ENCODE measurements at places on chromosomes 13 and 19.

- no peak for DNase-seq
Measured at GRCh38 chr19:44609219-44609618, 4.1 kb upstream of the IGSF23 start.

DNA sequence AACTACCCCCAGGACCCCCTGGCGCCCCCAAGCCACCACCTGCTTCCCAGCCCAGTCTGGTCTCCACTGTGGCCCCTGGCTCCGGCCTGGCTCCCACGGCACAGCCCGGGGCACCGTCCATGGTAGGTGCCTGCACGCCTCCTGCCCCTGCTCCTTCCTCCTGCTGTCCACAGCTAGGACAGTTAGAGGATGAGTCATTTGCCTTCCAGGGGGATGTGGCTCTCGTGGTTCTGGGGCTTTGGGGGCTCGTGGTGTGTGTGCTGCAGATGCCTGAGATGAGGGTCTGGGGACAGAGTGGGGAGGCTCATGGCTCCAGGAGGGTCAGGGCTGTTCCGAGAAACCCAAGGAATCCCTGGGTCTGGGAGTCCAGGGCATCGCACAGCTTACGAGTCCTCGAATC is 12.7 kb downstream of the MED25 start:
- DNase-seq: no peak

DNA sequence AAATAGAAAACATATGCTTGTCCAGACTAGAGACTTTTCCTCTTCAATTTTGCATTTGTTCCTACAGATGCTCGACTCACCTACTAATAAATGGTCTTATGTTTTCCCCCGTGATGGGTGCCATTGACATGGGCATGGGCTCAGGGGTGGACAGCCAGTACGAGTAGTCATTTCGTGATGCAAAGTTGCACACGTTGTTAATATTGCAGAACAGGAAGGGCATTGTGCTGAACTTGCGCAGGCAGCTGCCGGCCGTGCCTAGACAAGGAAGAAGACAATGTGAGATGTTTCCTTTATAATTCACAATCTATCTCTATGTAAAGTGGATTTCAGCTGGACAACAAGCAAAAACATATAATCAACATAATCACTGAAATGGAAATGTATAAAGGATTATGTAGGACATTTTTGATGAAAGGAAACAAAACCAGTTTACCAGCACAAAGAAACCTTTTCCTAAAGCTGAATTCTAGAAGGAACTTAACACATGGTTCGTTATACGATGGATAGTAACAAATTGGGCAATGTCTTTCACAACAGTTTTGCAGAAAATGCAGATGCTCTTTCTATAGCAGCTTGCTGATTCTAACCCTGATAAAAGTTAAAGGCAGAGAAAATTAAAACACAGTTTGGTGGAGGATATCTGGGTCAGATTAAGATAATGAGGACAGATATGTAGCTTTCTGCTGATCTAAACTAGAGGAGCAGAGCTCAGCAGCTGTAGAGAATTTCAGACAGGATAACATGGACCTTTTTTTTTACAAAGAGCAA is 145.7 kb downstream of the COL4A1 start:
- no peak for DNase-seq

GRCh38 chr19:11495481-11495880 is 10.2 kb downstream of the ZNF653 start:
- DNase-seq: no peak

- DNase-seq: no peak
Measured at GRCh38 chr19:41398598-41398997, 980 bp downstream of the BCKDHA start.

- DNase-seq: peak; percentile 46
Measured at GRCh38 chr19:51702103-51702824, 9.1 kb downstream of the SPACA6 start.

- no peak for DNase-seq
Measured at GRCh38 chr13:37192956-37193355, 87.5 kb upstream of the CSNK1A1L start.

DNA sequence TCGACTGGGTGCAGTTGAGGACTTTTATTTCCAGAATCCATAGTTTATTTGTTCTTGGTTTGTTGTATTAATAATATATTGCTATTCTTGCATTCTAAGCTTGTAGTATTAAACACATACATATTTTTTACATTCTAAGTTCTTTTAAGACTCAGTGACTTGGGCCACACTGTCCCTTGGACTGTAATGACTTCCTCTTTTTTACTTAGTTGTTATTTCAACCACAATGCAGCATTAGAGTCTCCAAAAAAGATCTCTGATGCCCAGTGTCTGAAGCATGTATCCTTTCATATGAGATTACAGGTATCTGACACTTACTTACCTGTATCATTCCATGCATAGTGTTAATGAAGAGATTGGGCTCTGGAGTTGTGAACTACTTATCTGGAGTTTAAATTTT is 864.9 kb upstream of the PCDH20 start:
- DNase-seq: no peak

DNA sequence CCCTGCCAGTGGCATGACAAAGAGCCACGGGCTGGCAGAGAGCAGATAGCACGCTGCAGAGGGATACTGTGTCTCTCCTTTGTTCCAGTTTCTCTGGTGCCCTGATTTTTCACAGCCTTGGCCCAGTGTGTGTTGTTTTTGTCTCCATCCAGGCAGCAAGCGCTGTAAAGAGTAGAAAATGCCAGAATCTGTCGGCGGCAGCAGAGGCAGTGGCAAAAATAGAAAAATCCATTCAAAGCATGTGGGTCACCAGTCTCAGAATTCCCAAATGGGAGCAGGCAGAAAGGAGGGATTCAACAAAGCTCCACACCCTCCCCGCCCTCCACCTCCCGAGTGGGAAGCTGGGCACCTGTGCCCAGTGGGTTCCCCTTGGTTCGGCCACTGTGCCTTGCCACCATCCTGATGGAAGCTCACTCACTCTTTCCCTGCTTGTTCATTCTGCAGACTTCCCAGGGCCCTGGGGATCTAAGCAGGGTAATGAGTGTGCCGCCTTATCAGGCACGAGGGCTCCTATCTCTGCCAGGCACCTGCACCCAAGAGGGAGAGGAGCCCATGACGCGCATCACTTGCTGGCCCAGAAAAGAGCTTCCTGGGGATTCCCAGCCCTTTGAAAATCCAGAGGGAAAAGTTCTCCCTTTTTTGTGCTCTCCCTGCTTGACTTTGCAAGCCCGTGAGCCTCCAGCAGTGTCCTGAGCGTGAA is 416.9 kb downstream of the IRS2 start:
- DNase-seq: no peak

DNA sequence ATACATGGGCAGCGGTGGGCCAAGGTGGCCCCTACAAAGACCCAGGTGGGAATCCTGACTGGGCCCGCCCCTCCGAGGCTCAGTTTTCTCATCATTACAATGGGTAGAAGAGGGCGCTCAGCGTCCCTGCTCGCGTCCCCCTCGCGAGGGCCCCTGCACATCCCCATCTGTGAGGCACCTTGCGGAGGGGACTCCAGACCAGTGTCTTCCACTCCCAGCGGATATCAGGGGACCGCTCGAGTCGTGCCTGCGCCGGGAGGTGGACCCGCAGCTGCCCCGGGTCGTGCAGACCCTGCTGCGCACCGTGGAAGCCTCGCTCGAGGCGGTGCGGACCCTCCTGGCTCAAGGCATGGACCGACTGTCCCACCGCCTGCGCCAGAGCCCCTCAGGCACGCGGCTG is 15.3 kb upstream of the COLGALT1 start:
- DNase-seq: no peak

DNA sequence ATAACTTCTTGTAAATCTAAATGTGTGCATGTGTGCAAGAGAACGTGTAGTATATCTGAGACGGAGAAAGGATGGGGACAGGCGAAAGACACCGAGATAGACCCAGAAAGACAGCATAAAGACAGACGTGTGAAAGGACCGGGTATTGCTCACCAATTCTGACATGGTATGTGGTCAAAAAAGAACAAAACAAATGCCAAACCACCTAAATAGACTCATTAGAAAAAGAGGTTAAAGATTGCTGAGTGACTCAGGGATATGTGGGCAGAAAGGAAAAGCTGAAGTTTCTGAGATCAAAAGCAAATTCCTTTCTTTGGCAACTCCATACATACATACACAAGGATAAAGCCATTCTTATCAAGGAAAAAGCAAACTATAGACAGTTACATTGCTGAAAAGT is 179.7 kb upstream of the TSC22D1 start:
- no peak for DNase-seq
